NCI-H187 treated with DMSO at 0.1 percent for 48 hours (cell line): ENCODE measurements at places on chromosomes 7 and 10.

DNA sequence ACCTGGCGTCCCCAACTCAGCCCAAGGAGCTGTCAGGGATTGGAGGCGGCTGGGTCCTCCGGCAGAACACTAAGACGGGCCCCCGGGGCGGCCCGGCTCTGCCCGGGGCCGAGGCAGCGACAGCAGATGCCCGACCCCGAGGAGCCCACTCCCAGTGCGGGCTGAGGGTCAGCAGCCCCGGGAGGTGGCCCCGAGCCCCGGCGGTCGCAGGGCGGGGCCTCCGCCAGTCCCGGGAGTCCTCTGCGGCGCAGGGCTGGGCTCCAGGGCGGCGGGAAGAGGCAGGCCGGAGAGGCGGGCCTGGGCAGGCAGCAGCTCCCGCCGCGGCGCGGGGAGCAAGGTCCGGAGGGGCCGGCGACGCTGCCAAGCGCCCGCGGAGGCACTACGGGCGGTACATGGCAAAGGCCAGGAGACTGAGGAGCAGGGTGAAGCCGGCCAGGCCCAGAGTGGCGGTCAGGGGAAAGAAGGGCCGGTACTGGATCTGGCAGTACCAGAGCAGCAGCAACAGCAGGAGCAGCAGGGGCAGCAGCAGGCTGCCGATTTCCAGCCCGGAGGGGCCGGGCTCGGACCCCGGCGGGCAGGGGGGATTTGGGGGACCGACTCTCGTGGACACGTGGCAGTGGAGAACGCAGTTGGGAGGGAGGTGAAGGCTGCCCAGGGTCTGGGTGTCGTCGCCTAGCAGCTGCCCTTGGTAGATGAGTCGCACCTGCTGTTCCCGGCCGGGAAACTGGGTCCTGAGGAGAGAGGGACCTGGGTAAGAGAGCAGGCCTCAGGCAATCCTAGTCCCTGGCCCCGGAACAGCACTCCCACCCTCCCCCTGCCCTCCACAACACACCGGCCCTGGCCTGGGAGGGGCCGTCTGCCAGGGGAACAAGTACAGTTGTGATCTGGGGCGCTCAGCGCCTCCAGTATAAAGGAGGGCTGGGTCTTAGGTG is 827 bp upstream of the FASTK start:
- DNase-seq: no peak

DNA sequence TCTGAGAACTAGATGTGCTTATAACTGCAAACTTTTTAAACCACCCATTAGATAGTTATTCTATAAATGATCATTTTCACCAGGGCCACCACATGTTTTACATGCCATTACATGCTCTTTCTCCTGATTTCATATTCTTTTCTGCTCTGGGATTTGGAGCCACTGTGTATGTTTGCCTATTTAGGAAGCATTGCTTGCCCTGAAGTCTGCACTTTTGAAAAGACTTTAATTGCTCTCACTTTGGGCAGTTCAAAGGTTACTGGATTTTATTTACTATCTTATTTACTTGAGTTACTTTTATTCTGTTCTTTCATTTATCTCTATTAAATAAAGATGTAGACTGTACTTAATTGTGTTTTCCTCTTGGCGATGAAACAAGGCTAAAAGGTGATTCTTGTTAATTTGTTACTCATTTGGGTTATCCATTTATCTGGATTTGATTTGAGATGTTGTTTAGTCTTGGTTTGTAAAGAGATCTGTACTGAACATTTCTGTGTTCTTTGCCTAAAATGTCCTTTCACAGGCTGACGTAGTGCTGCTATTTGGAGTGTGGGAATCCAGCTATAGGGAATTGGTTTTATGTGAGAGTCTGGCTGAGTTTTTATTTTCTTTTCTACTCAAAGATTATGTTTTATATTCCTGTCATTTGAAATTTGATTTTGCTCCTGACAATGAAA is 88.8 kb downstream of the SUGCT start:
- DNase-seq: no peak

- DNase-seq: no peak
Observed at GRCh38 chr10:28754930-28755718, 77.8 kb downstream of the BAMBI start.

DNA sequence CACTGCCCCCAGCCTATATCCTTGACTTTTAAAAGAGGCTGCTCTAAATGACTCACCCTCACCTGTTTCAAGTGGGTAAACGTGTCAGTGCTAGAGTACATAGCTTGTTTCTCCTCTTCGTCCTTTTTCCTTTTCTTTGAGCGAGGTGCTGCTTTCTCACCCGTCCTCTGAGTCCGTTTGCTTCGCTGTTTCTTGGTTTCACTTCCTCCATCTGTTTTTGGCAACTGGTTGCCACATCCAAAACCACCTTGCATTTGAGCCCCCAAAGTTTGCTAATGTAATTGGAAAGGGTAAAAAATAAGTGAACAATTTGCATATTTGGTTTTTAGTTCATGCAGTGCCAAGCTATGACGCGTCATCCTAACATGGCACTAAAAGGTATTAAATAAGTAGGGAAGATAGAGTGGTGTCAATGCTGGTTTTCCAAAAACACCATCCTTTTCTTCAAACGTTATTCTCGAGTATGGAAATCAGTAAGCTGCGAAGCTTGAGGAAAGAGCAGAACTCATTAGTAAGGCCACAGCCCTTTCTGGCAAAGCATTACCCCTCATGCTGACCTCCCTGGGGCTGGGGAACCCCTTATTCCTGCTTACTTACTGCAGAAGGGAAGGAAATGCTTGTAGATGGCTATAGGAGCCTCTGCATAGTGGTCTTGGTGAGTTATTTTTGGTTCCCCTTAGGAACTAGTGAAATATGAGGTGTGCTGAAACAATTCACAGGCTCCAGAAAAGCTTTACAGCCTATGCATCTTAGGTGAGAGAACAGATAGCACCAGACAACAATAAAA is 133.5 kb downstream of the GALNT11 start:
- DNase-seq: no peak

DNA sequence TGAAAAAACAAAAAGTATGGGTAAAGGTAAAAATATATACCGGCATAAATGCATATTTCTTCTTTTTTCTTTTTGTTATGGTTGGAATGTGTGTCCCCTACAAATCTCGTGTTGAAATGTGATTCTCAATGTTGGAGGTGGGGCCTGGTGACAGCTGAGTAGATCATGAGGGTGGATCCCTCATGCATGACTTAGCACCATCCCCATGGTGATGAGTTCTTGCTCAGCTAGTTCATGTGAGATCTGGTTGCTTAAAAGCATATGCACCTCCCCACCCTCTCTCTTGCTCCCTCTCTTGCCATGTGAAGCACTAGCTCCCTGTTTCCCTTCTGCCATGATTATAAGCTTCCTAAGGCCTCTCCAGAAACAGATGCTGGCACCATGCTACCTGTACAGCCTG is 93.3 kb downstream of the HYCC1 start:
- DNase-seq: no peak

DNA sequence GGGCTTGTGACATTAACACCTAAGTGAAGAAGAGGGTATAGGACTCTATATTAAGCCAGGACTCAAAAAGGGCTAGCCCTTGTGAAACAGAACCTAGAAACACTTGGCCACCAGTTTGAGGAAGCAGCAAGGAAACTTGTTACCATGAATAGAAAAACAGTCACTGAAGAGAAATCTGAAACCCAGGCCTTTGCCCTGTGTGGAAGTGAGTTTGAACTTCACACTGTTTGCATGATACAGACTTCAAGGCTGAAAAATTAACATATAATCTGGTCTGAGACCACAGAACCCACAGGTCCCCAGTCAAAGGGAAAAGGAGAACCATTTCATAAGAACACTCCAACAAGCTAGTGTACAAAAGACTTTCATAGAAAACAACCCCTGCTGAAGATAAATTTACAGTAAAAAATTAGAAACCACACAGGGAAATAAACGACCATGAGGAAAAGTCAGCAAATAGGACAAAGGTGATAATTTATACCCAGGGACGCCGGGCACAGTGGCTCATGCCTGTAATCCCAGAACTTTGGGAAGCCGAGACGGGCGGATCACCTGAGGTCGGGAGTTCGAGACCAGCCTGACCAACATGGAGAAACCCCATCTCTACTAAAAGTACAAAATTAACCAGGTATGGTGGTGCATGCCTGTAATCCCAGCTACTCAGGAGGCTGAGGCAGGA is 76.1 kb downstream of the SKIDA1 start:
- no peak for DNase-seq

GRCh38 chr7:105838627-105839231 is 37.7 kb downstream of the ATXN7L1 start:
- DNase-seq: peak; percentile 15

GRCh38 chr7:95209788-95210187 is 114.5 kb downstream of the PON1 start:
- no peak for DNase-seq

GRCh38 chr7:28630350-28630749 is 218.0 kb downstream of the CREB5 start:
- DNase-seq: no peak

GRCh38 chr10:1188558-1189135 is 132.5 kb downstream of the WDR37 start:
- DNase-seq: no peak

- DNase-seq: no peak
Observed at GRCh38 chr7:77985232-77985973, 186.8 kb downstream of the PHTF2 start.

GRCh38 chr7:82156893-82157292 is 286.7 kb downstream of the CACNA2D1 start:
- no peak for DNase-seq

GRCh38 chr7:53642361-53642760 is 606.9 kb downstream of the POM121L12 start:
- DNase-seq: no peak

- DNase-seq: no peak
Observed at GRCh38 chr7:116399819-116400218, 99.7 kb upstream of the CAV2 start.

- DNase-seq: no peak
Observed at GRCh38 chr7:27895551-27895950, 155.6 kb downstream of the TAX1BP1 start.

DNA sequence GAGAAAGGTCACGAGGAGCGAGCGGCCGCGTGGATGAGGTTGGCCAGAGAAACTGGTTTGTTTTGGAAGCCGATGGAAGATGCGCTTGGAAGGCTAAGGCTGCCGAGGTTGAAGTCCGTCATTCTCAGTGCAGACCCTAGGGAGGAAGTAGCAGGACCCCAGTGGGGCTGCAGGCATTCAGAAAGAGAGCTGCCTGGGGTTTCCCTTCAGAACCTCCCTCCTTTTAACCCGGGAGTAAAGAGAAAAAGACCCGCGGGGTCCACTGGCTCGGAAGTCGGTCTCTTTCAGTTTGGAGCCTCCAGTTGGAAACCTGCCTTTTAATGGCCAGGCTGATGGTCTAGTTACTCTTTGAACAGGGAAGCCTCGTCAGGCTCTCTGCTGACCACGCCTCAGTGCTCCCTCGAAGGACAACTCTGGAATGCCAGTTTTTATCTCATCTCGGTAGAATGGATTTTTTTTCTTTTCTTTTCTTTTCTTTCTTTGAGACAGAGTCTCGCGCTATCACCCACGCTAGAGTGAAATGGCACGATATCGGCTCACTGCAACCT is 188.6 kb downstream of the CUX1 start:
- DNase-seq: no peak

- no peak for DNase-seq
Observed at GRCh38 chr10:4174197-4174596, 389.2 kb upstream of the KLF6 start.

DNA sequence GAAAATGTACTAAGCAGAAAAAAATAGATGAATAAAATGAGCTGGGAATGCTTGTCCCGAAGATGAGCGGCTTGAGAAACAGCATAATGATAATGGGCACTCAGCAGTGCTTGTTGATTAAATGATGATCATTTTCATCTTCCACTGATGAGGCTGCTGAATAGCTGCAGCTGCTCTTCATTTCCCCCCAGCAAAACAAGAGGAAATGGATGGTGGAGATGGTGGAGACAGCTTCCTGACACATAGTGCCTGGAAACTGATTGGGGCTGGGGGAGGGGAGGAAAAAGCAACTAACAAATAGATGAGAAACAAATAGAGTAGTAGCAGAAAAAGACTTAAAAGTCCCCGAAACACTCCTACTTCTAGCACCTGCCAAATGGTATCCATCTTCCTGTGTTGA is 41.4 kb downstream of the MRC1 start:
- DNase-seq: no peak

GRCh38 chr10:62911210-62911963 is 95.2 kb upstream of the EGR2 start:
- DNase-seq: no peak

DNA sequence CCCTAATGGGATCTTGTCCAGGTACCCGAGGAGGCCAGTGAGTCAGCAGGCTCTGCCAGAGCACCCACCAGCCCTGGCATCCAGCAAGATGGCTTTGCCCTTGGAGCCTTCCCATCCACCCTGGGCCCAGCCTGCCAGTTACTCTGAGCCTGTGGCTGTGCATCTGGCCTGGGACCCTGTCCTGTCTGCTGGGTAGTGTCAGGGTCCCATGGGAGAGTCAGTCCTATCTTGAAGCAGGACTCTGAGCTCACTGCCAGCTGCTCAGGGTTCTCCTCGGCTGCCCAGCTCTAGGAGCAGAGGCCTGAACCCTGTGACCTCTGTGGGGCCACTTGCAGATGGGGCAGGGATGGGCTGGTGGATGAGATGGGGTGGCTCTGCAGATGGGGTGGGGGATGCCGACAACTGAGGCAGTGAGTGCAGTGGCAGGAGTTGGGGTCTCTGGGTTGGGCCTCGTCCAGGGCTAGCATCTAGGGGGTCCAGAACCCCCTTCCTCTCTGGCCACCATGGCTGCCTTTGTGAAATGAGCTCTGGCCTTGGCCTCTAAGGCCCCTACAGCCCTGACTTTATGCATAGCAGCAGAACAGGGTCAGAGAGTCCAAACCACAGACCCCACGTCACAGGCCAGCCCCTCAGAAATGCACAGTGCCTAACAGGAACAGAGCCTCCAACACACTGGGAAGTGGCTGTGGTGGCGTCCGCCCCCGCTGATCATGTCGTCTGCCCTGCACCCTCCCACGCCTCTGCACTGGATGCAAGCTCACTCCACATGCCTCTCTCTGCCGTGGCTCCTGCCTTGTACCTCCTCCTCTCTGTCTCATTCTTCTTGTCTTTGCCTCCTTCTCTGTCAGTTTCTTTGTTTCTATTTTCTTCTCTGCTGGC is 88.1 kb upstream of the RET start:
- DNase-seq: no peak

DNA sequence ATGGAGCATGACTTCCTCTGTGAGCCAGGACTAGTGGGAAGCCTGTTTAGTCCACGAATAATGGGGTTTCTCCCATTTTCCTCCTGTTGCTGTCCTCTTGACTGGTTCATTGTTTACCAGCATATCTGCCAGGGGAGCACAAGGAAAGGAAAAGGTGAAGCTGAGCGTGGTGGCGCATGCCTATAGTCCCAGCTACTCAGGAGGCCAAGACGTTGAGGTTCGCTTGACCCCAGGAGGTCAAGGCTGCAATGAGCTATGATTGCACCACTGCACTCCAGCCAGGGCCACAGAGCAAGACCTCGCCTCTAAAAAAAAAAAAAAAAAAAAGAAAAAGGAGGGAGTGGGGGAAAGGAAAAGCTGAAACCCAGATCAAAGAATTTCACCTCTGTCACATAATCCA is 5.8 kb upstream of the IL2RA start:
- no peak for DNase-seq

GRCh38 chr7:855686-856369 is 20.5 kb upstream of the GET4 start:
- DNase-seq: no peak
